ENCODE measurements at places on chromosomes 7 and 10.

GRCh38 chr7:23469961-23470250, 385 bp downstream of the IGF2BP3 start:
- no peak for DNase-seq

GRCh38 chr10:16902606-16903005, 85.4 kb upstream of the RSU1 start:
- DNase-seq = no peak

DNA sequence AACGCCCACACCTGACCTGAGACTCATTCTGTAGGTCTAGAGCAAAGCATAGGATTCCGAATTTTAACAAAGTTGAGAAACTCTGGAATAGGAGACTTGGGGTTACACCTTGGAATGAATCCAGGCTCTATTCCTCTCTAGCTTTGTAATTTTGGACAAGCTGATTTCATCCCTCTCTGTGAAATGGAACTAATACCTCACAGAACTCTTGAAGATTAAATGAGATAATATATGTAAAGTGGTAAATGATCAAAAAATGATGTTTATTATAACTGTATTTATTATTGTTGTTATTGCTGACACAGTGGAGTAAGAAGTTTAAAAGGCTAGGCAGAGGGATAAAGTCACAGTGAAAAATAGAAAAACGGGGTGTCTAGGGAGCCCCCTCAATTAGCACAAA, 32.3 kb downstream of the CASP7 start:
- DNase-seq = no peak

DNA sequence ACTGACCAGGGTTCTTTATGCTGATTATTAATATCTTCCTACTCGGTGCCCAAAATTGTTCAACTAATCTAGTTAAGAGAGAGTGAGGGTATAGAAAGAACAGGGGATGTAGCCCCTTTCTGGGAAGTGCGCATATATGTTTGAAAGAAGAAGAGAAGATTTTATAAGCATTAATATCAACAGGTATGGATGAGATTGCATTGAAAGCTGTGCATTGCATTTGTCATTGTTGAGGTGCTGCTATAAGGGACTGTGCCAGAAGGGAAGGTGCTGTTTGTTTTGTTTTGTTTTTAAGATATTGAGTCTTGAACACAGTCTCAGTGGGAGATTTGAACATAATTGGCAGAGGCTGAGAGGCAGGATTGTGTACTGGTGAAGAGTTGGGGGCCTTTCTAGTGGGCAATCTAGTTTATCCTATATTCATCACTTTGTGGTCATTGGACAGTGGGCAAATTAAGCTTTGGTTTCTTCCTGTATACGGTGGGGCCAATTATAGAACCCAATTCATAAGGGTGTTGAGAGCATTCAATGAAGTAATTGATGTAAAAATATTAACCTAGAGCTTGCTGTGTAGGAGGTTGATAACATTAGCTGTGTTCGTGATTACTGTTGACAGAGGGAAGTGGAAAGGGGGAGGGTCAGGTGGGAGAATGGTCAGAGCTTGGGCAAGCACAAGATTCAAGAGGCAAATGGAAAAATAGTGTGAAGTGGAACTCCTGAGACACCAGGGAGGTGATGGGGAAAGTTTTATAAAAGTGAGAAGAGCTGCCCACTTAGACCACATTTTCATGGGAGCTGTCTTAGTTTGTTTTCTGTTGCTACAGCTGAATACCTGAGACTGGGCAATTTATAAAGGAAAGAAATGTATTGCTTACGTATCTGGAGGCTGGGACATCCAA, 19.9 kb upstream of the PCGF5 start:
- no peak for DNase-seq

GRCh38 chr10:55233505-55233904, 432.5 kb upstream of the PCDH15 start:
- no peak for DNase-seq

Data from hippocampal formation (tissue), 2 donors.